Endodermal cell (in vitro differentiated cells): ENCODE measurements at places on chromosomes 12 and 14. TPM values are rescaled to one million over a fixed set of nuclear protein-coding genes. Genes with fewer than 3 reads are reported as not detected.

GRCh38 chr12:10395390-10395998 is 5.7 kb upstream of the KLRK1 start:
- H3K4me3 ChIP-seq = no peak overlapping the region
- no peaks in the 10 kb centered on the region for H3K27me3 ChIP-seq
- no peaks in the 10 kb centered on the region for H3K36me3 ChIP-seq

GRCh38 chr12:62640910-62641448 is 174.4 kb downstream of the MON2 start:
- peak; percentile 73 for DNase-seq
- no peaks in the 10 kb centered on the region for H3K27me3 ChIP-seq
- no peak overlapping the region for H3K4me3 ChIP-seq
- H3K27ac ChIP-seq = no peak overlapping the region

DNA sequence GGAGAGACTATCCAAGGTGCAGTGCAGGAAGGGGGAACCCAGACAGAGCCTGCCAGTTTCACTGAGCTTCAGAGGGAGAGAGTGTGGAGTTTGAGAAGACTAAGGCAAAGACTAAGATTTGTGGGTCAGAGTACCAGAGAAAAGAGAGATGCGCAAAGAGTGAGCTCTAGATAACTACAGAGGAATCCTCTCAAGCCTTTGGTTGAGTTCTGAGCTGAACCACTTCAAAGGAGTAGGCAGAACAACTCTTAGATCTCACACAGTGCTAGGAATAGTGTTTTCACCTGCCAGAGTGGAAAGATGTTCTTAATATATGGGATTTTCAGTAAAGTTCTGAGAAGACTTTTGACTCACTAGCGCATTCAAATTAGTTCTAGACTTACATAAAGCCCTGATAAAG is 10.7 kb upstream of the M6PR start:
- H3K36me3 ChIP-seq = no peaks in the 10 kb centered on the region
- no peak for DNase-seq

DNA sequence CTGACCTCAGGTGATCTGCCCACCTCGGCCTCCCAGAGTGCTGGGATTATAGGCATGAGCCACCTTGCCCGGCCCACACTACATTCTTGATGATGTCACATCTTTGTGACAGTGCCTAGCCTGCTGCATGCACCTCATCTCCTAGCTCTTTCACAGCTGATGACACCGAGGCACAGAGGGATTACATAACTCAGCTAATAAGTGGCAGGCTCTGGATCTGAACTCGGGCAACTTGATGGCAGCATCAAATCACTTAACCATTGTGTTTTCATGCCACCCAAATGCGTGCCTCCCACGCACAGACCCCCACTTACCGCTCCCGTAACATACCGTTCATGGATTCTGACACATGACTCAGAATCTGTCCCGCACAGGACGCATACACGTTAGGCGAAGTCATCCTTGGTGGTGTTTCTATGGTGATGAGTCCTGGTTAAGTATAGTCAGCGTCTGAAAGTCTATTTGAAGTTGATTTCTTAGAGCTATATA is 7.4 kb downstream of the TMEM120B start:
- H3K27ac ChIP-seq = no peak overlapping the region
- no peaks in the 10 kb centered on the region for H3K4me1 ChIP-seq
- DNase-seq = no peak
- H3K4me3 ChIP-seq = no peak overlapping the region
- H3K27me3 ChIP-seq = no peaks in the 10 kb centered on the region

GRCh38 chr12:4301932-4302501 is 19.0 kb upstream of the TIGAR start:
- DNase-seq = no peak
- no peak overlapping the region for H3K4me3 ChIP-seq

GRCh38 chr14:98949051-98949450 is 322.9 kb downstream of the BCL11B start:
- no peak overlapping the region for H3K4me3 ChIP-seq
- DNase-seq = no peak
- no peaks in the 10 kb centered on the region for H3K27me3 ChIP-seq
- no peak overlapping the region for H3K27ac ChIP-seq

GRCh38 chr12:47767216-47767724 is 5.8 kb upstream of the SLC48A1 start:
- H3K4me1 ChIP-seq = peaks cover 5% of the 10 kb centered on the region
- H3K4me3 ChIP-seq = no peak overlapping the region
- DNase-seq = peak; percentile 94
- no peaks in the 10 kb centered on the region for H3K36me3 ChIP-seq

DNA sequence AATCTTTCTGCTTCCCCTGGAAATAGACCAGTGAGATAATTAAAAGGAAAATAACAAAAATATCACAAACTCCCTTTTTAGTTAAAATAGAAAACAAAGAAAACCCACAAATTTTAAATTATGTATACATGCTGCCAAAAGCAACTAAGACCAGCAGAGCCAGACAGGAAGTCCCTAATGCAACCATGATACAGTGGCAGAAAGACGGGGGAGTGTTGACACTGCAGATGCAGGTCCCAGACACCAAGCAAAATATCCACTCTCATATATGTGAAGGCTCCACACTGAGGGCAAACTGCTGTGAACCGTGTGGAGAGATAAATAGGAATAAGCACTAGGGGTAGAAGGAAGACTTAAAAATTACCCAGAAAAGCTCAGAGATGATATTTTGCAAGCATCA is 401.0 kb downstream of the BTG1 start:
- no peaks in the 10 kb centered on the region for H3K36me3 ChIP-seq
- no peaks in the 10 kb centered on the region for H3K27me3 ChIP-seq
- H3K4me3 ChIP-seq = no peak overlapping the region
- H3K4me1 ChIP-seq = no peaks in the 10 kb centered on the region

- no peaks in the 10 kb centered on the region for H3K36me3 ChIP-seq
- DNase-seq = no peak
- H3K27ac ChIP-seq = no peak overlapping the region
These were observed 50.7 kb downstream of the TMTC1 start for GRCh38 chr12:29733060-29733459.

The SCNN1A gene
- 77.6 and 87.7 TPM in 2 replicates for total RNA-seq

The CCDC197 gene
- total RNA-seq = not detected in 3 replicates

GRCh38 chr12:11859705-11860425 is 210.4 kb downstream of the ETV6 start:
- H3K27ac ChIP-seq = no peak overlapping the region
- H3K36me3 ChIP-seq = peaks cover 19% of the 10 kb centered on the region
- DNase-seq = peak; percentile 75

The SMIM41 gene
- not detected in 2 replicates for total RNA-seq

DNA sequence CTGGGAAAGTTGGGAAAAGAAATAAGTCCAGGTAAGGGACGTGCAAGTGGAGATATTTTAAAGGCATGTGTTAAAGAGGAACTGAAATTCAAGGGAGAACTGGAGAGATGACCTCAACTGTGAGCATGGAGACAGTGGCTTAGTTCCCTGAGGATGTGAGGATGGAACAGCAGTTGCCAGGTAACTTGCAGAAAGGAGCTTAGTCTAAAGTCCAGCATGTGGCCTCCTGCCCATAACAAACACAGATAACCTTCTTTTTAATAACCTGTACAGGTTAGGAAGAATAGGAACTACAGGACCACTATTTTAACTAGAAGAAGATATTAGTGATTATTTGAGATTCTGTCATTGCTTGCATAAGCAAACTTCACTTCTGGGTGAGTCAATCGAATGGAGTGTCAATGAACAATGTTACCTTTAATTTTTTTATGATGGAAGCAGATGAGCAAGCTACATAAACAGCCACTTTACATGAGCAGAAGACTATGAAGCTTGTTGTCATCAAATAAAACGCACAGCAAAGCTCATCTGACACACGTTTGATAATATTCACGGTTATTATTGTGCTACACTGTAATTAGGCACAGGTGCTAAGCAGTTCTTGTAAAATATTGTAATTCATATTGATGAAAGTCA is 291.7 kb upstream of the DDHD1 start:
- peaks cover 6% of the 10 kb centered on the region for H3K4me1 ChIP-seq
- no peaks in the 10 kb centered on the region for H3K27me3 ChIP-seq
- no peak overlapping the region for H3K27ac ChIP-seq
- no peak overlapping the region for H3K4me3 ChIP-seq

GRCh38 chr14:94407906-94408305 is 19.5 kb upstream of the SERPINA1 start:
- no peak overlapping the region for H3K27ac ChIP-seq
- no peak for DNase-seq
- no peaks in the 10 kb centered on the region for H3K4me1 ChIP-seq
- H3K36me3 ChIP-seq = no peaks in the 10 kb centered on the region

The SMCO3 gene
- total RNA-seq = not detected in 2 replicates

DNA sequence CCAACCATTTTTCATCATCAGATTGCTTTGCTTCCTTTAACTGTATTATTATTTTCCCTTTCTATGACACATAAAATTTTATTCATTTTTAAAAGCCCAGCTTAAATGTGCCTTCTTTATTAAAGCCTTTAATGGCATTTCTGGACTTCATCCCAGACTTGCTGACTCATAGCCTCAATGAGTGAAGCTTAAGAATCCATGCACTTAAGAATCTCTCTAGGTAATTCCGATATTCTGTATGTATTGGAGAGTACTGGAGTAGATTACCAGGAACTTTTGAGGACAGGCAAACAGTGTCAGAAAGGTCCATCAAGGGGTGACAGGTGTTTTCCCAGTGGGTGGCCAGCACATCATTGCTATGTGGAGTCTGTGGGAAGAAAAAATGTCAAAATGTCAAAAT is 107.9 kb downstream of the PTPRQ start:
- H3K4me1 ChIP-seq = no peaks in the 10 kb centered on the region
- no peak for DNase-seq
- H3K27ac ChIP-seq = no peak overlapping the region
- H3K27me3 ChIP-seq = no peaks in the 10 kb centered on the region
- H3K36me3 ChIP-seq = no peaks in the 10 kb centered on the region

DNA sequence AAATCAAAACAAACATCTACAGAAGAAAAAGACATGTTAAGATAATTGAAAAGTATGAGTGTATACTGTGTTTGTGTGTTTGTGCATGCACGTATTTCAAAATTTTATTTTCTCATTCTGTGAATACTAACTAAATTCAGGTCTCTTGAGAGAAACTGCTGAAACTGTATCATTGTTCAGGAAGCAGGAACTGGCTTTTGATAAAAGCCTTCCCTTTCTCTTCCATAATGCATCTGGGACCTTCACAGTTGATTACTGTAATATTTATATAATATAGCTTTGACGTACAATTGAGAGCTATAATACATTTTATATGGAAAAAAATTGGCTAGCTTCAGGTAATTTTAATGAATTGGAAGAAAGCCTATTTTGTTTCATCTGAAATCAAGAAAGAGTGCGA is 993.5 kb downstream of the SLC6A15 start:
- DNase-seq = no peak
- no peaks in the 10 kb centered on the region for H3K36me3 ChIP-seq
- H3K27me3 ChIP-seq = no peaks in the 10 kb centered on the region
- no peaks in the 10 kb centered on the region for H3K4me1 ChIP-seq

GRCh38 chr12:3615862-3616261 is 124.9 kb downstream of the PRMT8 start:
- no peak overlapping the region for H3K4me3 ChIP-seq
- no peaks in the 10 kb centered on the region for H3K27me3 ChIP-seq
- H3K27ac ChIP-seq = no peak overlapping the region
- no peaks in the 10 kb centered on the region for H3K36me3 ChIP-seq

- no peak overlapping the region for H3K4me3 ChIP-seq
- no peak for DNase-seq
- H3K27me3 ChIP-seq = peaks cover 1% of the 10 kb centered on the region
- H3K36me3 ChIP-seq = no peaks in the 10 kb centered on the region
These were observed 23.9 kb downstream of the CLMN start for GRCh38 chr14:95295600-95296376.

GRCh38 chr12:53214687-53215455 is 7.8 kb upstream of the ITGB7 start:
- no peaks in the 10 kb centered on the region for H3K36me3 ChIP-seq
- H3K4me3 ChIP-seq = no peak overlapping the region
- H3K4me1 ChIP-seq = peaks cover 10% of the 10 kb centered on the region
- DNase-seq = peak; percentile 84
- H3K27me3 ChIP-seq = peaks cover 20% of the 10 kb centered on the region

GRCh38 chr12:40117818-40118217 is 11.9 kb upstream of the SLC2A13 start:
- H3K36me3 ChIP-seq = no peaks in the 10 kb centered on the region
- no peak overlapping the region for H3K4me3 ChIP-seq
- H3K27me3 ChIP-seq = no peaks in the 10 kb centered on the region
- no peak for DNase-seq
- H3K4me1 ChIP-seq = no peaks in the 10 kb centered on the region
- no peak overlapping the region for H3K27ac ChIP-seq

The CIROP gene
- 0.47 to 0.74 TPM (median 0.64 TPM) in 3 replicates for total RNA-seq

DNA sequence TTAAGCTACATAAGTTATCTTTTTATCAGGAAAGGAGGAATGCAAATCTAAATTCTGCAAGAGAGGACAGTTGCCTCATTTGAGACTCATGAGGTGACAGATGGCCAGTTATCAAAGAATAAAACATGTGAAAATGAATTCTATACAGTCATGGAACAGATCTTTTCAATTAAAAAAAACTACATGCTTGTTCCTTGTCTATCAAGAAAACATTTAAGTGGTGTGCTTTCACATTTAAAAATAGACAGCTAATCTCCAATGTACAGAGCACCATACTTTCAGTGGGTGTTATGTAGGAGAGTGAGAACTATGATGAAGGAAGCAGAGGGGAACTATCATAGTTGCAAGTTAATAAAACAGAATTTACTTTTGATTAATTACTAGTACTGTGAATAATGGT is 76.7 kb upstream of the TTC7B start:
- H3K4me3 ChIP-seq = no peak overlapping the region
- DNase-seq = no peak
- H3K27me3 ChIP-seq = no peaks in the 10 kb centered on the region
- H3K4me1 ChIP-seq = no peaks in the 10 kb centered on the region
- no peak overlapping the region for H3K27ac ChIP-seq

GRCh38 chr12:22238211-22238610 is 96.3 kb downstream of the ST8SIA1 start:
- H3K36me3 ChIP-seq = no peaks in the 10 kb centered on the region
- H3K4me3 ChIP-seq = no peak overlapping the region
- no peaks in the 10 kb centered on the region for H3K4me1 ChIP-seq
- no peaks in the 10 kb centered on the region for H3K27me3 ChIP-seq
- no peak for DNase-seq

- no peak overlapping the region for H3K27ac ChIP-seq
- DNase-seq = peak; percentile 47
- H3K27me3 ChIP-seq = no peaks in the 10 kb centered on the region
- H3K36me3 ChIP-seq = no peaks in the 10 kb centered on the region
- H3K4me3 ChIP-seq = no peak overlapping the region
These were observed 68.2 kb downstream of the FBXW8 start for GRCh38 chr12:116978791-116979508.

The INHBE gene
- total RNA-seq = 0.24 and 0.54 TPM in 2 replicates

GRCh38 chr12:68557011-68557730 is 53.5 kb upstream of the RAP1B start:
- DNase-seq = no peak
- no peak overlapping the region for H3K27ac ChIP-seq
- no peaks in the 10 kb centered on the region for H3K4me1 ChIP-seq
- no peaks in the 10 kb centered on the region for H3K27me3 ChIP-seq

DNA sequence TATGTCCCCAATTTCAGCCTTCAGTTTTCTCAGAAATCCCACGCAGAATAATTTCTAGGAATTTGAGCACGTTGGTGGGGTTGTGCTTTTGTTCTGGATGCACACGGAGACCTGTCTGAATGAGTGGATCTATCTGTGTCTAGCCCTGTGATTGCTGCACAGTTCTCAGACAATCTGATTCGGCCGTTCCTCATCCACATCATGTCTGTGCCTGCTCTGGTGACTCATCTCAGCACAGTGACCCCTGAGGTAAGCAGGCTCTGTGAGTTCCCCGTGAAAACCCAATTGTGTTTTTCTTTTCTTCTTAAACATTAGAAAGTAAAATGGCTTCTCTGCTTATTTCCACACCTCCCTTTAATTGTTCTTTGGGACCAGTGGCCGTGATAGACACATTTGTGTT is 20.2 kb downstream of the UBE3B start:
- H3K36me3 ChIP-seq = peaks cover 71% of the 10 kb centered on the region
- no peak overlapping the region for H3K4me3 ChIP-seq
- DNase-seq = no peak

The GPR137C gene
- total RNA-seq = 4.5 and 8.8 TPM in 2 replicates

The RTL1 gene
- 0.66 and 0.86 TPM in 2 replicates for total RNA-seq
